AG20443 (cell line): ENCODE measurements at places on chromosomes 13 and 19.
A peak's percentile ranks its signal among the peaks of the same experiment; 100 is the strongest.

DNA sequence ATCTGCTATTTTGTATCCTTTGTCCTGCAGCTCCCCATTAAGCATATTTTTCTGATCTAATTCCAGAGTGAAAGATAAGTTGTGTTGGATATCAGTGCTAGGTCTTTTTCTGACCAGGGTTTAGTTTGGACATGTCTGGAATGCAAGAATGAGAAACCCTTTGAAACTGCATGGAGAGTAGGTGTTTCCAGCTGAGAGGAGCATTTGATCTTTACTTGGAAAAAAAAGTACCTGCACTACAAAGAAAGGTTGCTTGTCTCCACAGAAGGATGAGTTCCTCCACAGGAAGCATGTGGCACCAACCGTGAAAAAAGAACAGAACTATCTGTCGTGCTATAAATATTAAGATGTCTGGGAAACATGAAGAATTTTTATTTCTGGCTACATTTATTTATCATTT is 36.6 kb upstream of the MED4 start:
- DNase-seq: no peak

DNA sequence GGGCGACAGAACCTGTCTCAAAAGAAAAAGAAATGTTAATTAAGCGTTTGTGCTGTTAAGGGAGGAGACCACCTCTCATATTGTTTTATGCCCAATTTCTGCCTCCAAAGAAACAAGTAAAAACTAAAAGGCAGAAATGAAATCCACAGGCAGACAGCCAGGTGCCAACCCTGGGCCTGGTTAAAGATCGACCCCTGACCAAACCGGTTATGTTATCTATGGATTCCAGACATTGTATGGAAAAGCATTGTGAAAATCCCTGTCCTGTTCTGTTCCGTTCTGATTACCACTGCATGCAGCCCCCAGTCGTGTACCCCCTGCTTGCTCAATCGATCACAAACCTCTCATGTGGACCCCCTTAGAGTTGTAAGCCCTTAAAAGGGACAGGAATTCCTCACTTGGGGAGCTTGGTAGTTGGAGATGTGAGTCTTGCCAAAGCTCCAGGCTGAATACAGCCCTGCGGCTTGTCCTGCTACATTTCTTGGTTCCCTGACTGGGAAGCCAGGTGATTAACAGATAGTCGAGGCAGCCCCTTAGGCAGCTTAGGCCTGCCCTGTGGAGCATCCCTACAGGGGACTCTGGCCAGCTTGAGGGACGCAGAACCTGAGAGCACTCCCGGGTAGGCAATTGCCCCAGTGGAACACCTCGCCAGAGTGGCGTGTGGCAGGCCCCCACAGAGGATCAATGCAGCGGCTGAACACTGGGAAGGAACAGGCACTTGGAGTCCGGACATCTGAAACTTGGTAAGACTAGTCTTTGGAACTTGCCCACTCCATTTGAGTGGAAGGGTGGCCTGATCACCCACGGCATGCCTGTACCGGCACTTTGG is 748 bp upstream of the ZNF552 start:
- DNase-seq: no peak

DNA sequence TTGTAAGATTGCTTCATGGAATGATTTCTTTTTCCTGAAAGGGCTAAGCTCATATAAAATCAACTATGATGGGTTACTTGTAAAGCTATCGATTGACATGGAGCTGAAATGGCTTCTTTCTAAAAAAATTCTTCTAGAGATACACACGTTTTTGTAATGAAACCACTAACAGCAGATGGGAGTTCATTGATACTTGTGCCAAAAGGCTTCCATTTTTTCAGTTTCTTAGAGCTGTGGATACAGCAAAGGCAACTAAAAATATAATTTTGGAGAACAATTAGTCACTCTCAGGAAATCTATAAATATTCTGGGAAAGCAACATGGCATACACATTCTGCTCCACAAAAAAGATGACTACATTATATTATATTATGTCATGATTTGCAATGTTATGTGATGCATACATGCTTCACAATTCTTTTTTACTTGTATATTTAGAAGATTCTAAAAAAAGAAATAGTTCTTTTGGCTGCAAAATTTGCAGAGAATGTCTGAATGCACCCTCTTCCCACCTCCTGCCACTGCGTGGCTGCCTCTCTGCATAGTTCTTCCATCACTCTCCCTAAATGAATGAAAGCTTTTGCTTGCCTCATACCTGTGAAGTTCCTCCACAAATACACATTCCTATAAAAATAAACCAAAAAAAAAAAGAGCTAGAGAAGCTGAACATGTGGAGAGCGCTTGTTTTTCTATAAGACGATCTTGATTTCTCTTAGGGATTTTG is 802.5 kb downstream of the EFNB2 start:
- DNase-seq: no peak

GRCh38 chr19:1315470-1316166 is 29.9 kb downstream of the EFNA2 start:
- peak; percentile 91 for DNase-seq

- peak; percentile 26 for DNase-seq
Observed at GRCh38 chr19:54137699-54138488, at the start of gene CNOT3. Gene CNOT3 (plus strand): TSS chr19:54137762. CDS start chr19:54142979, 5,217 bp downstream.

DNA sequence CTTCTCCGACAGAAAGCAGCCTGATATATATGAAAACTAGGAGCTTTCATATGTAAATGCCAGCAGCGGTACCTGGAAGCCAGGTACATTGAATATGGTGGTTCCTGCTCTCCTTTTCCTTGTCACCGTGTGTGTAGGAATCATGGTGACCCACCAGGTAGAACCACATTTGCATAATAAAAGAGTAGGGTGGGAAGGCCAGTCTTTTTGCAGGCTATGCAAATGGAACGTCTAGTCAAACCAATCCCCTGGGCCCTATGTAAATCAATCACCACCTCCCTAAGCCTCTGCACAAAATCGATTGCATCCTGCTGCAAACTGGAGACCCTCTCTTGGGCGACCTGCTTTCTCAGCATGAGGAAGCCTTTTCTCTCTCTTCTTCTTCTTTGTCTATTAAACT is 22.2 kb upstream of the ZNF181 start:
- DNase-seq: no peak

- DNase-seq: no peak
Observed at GRCh38 chr13:97495678-97496077, 61.7 kb downstream of the RAP2A start.

DNA sequence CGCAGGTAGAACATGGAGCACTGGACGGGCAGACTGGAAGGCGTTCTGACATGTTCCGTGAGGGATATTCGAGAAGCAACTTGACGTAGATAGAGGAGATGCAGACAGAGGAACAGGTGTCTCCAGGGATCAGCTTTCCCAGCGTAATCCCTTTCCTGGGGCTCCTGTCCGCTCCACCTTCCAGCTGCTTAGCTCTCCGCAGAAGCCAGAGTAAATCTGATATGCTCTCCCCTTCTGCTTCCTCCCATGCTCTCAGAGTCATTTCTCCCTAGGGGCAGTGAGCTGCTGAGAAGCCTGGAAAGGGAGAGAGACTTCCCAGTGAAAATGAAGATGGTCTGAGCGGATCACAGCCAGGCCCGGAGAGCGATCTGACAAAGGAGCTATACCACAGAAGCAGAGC is 23.0 kb upstream of the OLFM4 start:
- no peak for DNase-seq

DNA sequence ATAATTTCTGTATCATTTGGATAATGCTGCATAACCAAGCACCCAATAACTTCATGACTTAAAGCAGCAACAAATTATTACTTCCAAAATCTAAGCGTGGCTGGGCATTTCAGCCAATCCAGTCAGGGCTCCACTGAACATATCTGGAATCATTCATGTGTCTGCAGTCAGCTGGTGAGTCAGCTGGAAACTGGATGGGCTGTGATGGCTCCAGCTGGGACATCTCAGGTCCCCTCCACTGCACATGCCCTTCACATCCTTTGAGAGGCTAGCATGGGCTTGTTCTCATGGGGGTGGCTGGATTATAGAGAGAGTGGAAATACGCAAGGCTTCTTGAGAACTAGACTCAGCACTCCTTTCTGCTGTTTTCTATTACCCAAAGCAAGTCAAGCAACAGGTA is 961.9 kb downstream of the DIAPH3 start:
- no peak for DNase-seq

- no peak for DNase-seq
Observed at GRCh38 chr13:90776051-90776748, 571.3 kb upstream of the MIR17HG start.
